ENCODE measurements at places on chromosomes 2 and 18. TPM values are rescaled to one million over a fixed set of nuclear protein-coding genes. Genes with fewer than 3 reads are reported as not detected.

Gene DPP10
- 54.3 TPM for polyA plus RNA-seq

Gene DSC2
- polyA plus RNA-seq, result 2.0 TPM

Gene CNDP1
- polyA plus RNA-seq, result 1.3 TPM

Gene CDH19
- 1.8 TPM for polyA plus RNA-seq

Gene SLC11A1
- polyA plus RNA-seq, result 1.5 TPM

Gene ERICH2
- polyA plus RNA-seq, result 3.0 TPM

Gene PRKAG3
- polyA plus RNA-seq, result not detected

Gene STAT4
- 7.4 TPM for polyA plus RNA-seq

Gene MAT2A
- 337 TPM for polyA plus RNA-seq

Gene DNAH7
- 11.6 TPM for polyA plus RNA-seq

Gene CFAP53
- polyA plus RNA-seq, result 4.2 TPM

Gene L3MBTL4
- polyA plus RNA-seq, result 3.9 TPM

Gene FOXD4L1
- 1.6 TPM for polyA plus RNA-seq

Gene KHK
- 16.9 TPM for polyA plus RNA-seq

Gene LRRTM4
- 17.0 TPM for polyA plus RNA-seq

Gene FBXO15
- polyA plus RNA-seq, result 6.4 TPM

Gene PLB1
- 11.2 TPM for polyA plus RNA-seq

Gene STARD6
- not detected for polyA plus RNA-seq

Gene ASB18
- 0.06 TPM for polyA plus RNA-seq

Gene ZFP36L2
- 68.0 TPM for polyA plus RNA-seq

Gene TBR1
- not detected for polyA plus RNA-seq

Gene SFXN5
- 73.9 TPM for polyA plus RNA-seq

Gene RND3
- 41.3 TPM for polyA plus RNA-seq

Gene RTP5
- polyA plus RNA-seq, result 30.2 TPM

Gene DLX1
- 0.29 TPM for polyA plus RNA-seq

Gene LHCGR
- 0.44 TPM for polyA plus RNA-seq

Gene KCNF1
- polyA plus RNA-seq, result 16.5 TPM

Gene CNTNAP5
- 16.7 TPM for polyA plus RNA-seq
